ELR (cell line): ENCODE measurements at places on chromosomes 5 and 9.
A peak's percentile ranks its signal among the peaks of the same experiment; 100 is the strongest.

GRCh38 chr5:66239034-66239433 lies 94.9 kb downstream of the SREK1 start:
- DNase-seq, result peak; percentile 42

GRCh38 chr5:123033157-123033671 lies 3.3 kb downstream of the PPIC start:
- DNase-seq, result no peak

- peak; percentile 87 for DNase-seq
Observed at GRCh38 chr5:159451197-159452052, 121.1 kb upstream of the IL12B start.

DNA sequence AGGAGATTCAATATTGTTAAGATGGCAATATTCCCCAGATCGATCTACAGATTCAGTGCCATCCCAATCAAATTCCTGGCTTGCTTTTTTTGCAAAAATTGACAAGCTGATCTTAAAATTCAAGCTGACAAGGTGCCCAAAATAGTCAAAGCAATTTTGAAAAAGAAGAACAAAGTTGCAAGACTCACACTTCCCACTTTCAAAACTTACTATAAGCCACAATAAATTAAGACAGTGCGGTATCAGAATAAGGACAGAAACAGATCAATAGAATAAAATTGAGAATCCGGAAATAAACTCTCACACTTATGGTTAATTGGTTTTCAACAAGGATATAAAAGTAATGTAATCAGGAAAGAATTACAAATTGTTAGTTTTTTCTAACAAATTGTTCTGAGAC lies 97.1 kb downstream of the NRG2 start:
- DNase-seq, result no peak

DNA sequence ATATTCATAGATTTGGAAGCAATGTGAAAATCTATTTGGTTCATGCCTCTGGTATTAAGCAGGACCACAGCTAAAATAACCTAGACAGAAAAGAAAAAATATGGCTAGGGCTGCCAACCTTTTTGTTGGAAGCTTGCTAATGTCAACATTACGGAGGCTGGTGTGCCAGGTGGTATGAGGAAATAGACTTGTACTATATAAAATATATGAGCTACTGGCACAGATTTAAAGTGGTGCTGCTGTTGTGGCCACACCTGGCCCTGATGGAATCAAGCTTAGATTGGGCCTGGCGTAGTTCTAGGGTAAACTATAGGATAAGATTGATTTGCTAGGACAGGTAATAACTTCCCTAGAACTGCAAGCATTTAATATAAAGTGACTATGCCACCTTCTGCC lies 10.6 kb upstream of the PARP8 start:
- DNase-seq, result no peak

GRCh38 chr9:127095411-127095810 lies 27.0 kb downstream of the ANGPTL2 start:
- DNase-seq, result no peak

- no peak for DNase-seq
Observed at GRCh38 chr5:28355831-28356230, 1317.4 kb upstream of the CDH9 start.

- no peak for DNase-seq
Observed at GRCh38 chr5:99317136-99317535, 388.3 kb upstream of the CHD1 start.

GRCh38 chr5:143610946-143611345 lies 201.0 kb upstream of the HMHB1 start:
- DNase-seq, result no peak

- DNase-seq, result no peak
Observed at GRCh38 chr9:32128546-32128945, 255.9 kb upstream of the ACO1 start.

GRCh38 chr5:91645347-91645746 lies 262.2 kb upstream of the ARRDC3 start:
- DNase-seq, result no peak

DNA sequence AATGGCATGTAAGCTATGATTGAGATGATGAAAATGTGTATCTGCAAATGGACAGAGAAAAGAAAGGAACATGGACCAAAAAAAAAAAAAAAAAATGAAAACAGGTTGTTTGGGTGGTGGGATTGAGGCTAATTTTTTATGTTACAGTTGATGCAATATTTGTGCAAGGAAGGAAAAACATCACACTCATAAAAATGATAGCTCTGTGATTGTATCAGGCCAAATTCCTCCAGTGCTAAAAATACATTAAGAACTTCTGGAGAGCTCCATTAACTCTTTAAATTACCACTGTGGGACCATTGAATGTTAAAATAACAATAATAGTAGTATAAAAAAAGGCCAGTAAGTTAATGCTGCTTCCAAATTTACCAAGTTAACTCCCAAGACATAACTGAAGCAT lies 79.5 kb upstream of the MSX2 start:
- no peak for DNase-seq

DNA sequence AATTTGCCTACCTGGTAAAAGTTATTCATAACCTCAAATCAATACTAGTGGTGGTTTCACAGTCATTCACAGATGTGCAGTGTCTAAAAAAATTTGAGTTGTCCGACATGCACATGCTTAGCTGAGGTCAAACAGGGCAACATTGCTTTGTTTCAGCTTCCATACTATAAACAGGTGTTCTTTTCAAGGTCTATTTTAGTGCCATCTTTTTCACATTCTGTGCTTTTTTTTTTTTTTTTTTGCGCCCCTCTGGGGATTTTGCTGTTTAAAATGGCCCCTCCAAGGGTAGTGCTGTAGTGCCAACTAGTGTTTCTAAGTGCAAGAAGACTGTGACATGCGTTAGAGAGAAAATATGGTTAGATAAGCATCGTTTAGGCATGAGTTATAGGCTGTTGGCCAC lies 14.5 kb downstream of the PHAX start:
- no peak for DNase-seq

DNA sequence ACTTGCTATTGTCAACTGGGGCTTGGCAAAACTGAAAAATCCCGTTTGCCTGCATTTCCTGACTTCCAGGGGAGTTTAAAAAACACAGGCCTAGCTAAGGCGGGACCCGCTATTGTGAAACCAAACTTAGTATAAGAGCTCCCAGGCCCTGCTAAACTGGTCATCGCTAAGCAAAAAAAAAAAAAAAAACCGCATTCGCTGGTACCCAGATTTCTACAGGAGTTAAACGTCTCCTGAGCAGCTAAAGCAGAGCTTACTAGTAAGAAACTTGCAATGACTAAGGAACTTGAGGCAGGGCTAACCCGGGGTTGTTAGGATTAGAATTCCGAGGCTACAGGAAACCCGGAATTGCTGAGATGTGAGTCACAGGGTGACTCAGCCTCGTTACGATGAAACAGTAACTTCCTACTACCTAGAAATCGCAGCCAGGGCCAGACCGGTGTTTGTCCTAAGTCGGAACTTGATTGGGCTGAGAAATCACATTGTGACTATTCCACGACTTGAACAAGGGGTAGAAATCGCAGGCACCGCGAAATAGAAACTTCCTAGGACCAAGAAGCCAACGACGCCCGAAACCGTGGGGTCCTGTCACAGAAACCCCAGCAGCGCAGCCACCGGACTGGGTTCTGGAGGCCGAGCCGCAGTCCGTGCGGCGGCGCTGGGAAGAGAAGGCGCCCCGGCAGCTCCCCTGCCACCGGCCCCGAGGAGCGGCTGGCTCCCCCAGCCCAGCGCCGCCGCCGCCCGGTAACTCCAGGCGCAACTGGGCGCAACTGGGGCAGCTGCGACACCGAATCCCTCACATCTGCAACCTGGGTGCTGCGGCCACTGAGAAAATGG lies 89.4 kb downstream of the ANXA2R start:
- DNase-seq, result peak; percentile 100

GRCh38 chr5:124124711-124125229 lies 612.8 kb downstream of the CSNK1G3 start:
- no peak for DNase-seq

- DNase-seq, result peak; percentile 73
Observed at GRCh38 chr5:132500931-132501628, 10.5 kb upstream of the IRF1 start.

- peak; percentile 61 for DNase-seq
Observed at GRCh38 chr9:109031241-109031640, 17.9 kb upstream of the CTNNAL1 start.

DNA sequence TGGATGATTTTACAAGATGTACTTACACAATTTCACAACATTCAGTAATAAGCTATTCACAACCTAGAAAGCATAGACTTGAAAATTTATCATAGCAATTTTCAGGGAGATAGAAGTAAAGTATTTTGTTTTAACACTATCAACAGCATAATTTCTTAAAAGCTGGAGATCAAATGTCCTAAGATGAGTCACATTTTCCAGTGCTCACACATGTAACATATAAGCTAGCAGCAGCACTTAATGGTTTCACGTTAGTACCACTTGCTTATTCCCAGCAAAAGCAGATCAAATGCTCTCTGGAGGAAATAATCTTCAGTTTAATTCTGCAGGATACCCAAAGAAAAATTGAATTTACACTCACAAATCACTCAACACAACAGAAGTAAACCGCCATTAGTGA lies 6.5 kb downstream of the OR13C8 start:
- DNase-seq, result no peak

DNA sequence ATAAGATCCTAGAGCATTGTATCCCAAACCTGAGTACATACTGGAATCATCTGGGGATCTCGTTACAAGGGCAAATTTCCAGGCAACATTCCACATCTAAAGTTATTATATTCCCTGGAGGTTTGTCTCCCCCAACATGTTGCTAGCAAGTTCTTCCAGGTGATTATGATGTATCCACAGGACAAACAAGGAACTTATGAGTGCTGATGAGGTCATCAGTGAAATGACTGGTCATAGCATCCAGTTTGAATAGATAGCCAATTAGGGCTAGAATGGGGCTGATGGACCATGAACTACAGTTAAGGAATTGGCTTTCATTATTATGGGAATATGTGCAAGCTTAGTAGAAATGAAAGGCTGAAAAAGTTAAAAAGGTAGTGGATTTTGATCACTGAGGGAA lies 115.2 kb downstream of the CWC27 start:
- DNase-seq, result peak; percentile 22

- no peak for DNase-seq
Observed at GRCh38 chr9:93644397-93645088, 68.2 kb downstream of the PHF2 start.

DNA sequence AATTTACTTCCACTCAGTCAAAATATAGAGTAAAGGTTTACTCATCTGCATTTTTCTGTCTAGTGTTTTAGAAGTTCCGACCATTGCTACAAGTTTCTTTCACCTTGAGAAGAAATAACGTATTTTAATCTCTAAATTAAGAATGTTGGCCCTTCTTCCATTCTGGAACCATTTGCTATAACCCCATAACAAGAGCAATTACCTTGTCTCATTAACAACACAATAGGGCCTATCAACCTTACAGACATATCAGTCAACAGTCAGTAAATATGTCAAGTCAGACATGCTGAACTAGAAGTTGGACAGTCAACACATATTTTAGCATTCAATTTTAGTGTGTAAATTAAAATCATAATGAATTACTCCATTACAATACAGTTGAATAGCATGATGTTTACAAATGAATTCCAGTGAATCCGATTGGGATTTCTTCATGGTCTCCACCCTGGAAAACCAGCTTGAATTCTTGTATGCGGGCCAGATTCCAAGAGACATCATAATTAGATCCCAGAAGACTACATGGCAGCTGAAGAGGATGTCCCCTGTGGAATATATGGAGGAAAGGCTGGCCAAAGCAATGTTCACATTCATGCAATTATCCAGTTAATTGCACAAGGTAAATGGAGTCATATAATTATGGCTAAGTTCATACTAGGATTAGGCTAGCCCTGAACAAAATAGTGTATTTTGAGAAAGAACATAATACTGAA lies 196.2 kb upstream of the TARS1 start:
- DNase-seq, result no peak

DNA sequence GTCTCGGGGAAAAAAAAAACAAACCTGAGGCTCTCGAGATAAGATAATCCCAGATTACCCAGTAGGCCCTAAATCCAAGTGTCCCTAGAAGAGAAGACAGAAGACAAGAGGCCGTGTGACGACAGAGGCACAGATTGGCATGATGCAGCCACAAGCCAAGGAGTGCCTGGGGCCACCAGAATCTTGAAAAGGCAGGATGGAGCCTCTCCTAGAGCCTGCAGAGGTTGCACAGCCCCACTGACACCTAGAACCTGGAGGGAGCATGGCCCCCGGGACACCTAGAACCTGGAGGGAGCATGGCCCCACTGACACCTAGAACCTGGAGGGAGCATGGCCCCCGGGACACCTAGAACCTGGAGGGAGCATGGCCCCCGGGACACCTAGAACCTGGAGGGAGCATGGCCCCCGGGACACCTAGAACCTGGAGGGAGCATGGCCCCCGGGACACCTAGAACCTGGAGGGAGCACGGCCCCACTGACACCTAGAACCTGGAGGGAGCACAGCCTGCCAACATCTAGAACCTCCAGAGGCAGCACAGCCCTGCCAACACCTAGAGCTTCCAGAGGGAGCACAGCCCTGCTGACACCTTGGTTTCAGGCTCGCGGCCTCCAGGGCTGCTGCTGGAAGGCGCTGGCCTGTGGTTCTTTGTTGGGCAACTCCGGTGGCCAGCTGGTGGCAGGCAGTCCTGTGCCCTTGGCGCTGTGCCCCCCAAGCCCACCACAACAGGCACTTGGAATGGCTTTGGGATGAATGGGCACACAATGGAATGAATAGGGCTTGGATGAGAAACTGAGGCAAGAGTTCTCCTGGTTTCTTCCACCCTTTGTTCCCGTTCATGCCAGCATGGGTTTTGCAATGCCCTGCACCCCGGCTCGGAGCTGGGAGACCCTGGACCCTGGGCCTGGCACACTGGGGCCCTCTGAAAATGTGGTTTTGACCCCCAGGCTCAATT lies 39.2 kb downstream of the VAV2 start:
- no peak for DNase-seq

GRCh38 chr5:156479849-156480248 lies 152.9 kb downstream of the SGCD start:
- no peak for DNase-seq

GRCh38 chr5:128144491-128144890 lies 60.9 kb downstream of the SLC12A2 start:
- DNase-seq, result peak; percentile 11

DNA sequence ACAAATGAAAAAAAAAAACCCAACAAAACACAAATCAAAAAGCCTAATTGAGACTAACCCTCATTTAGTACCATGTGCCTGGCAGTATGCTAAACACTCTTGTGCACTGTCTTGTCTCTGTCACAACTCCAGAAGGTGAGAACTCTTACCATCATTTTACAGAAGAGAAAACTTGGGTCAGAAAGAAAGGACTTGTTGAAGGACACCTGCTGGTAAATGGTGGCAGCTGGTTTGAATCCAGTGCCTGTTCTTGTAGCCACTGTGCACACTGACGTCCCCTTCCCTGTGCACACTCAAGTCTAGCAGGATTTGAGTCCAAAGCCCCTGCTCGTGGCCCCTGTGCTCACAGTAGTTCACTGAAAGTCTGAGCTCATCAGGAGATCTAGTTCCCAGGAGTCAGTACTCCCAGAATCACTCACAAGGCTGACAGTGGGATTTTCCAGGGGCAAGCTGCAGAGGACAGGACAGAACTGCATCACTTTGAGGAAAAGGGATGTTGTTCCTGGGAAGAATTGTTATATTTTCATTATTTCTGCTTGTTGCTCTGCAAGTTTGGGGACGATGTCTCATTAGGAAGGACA lies 43.0 kb upstream of the HSD17B4 start:
- no peak for DNase-seq
